ENCODE measurements at places on chromosomes 1 and 21. TPM values are rescaled to one million over a fixed set of nuclear protein-coding genes. Genes with fewer than 3 reads are reported as not detected.

- peaks cover 33% of the 10 kb centered on the region for H3K36me3 ChIP-seq
- no peak overlapping the region for H3K4me3 ChIP-seq
- DNase-seq, result no peak
- no peaks in the 10 kb centered on the region for H3K27me3 ChIP-seq
Measured at GRCh38 chr21:37166733-37167132, 93.7 kb downstream of the TTC3 start.

DNA sequence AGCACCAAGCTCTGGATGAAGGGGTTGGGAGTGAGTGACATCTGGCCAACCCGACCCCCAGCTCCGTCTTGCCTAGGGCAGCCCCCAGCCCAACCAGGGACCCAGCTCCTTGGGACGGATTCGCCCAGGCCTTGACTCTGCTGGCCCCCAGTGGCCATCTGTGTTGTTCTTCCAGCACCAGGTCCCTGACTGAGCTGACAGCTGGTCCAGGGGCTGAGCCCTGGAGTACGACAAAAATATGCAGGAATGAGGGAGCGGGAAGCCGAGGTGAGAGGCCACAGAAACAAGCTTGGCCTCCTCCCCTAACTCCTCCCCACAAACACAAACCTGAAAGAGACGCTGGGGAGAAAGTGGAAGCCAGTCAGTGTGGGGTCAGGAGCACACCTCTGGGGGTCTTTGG lies 55.0 kb upstream of the PAX7 start:
- peaks cover 18% of the 10 kb centered on the region for H3K27me3 ChIP-seq
- H3K4me3 ChIP-seq, result no peak overlapping the region
- peak; percentile 72 for DNase-seq
- no peaks in the 10 kb centered on the region for H3K36me3 ChIP-seq
- H3K27ac ChIP-seq, result no peak overlapping the region

- peak overlapping the region; percentile 92 for H3K27ac ChIP-seq
- peaks cover 16% of the 10 kb centered on the region for H3K4me1 ChIP-seq
- H3K36me3 ChIP-seq, result no peaks in the 10 kb centered on the region
Measured at GRCh38 chr1:226108935-226109828, 46.7 kb downstream of the H3-3A start.

DNA sequence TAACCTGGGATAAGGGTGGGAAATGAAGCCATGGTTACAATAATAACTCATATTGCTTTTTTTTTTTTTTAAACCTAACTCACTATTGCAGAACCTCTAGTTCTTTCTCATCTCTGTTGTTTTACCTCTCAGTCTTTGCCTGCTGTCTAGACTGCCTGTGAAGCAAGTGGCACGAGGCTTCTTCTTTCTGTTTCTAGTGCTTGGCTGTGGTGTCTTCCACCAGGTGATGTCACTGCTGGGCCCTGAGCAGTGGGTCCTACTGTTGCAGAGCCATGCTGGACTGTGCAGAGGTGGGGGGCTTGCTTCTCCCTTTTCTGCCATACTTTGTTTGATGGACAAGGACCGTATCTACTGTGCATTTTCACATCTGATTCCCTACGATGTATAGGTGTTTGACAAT lies 51.7 kb downstream of the ZNF326 start:
- no peak overlapping the region for H3K4me3 ChIP-seq
- H3K27me3 ChIP-seq, result peaks cover 13% of the 10 kb centered on the region
- H3K36me3 ChIP-seq, result no peaks in the 10 kb centered on the region
- peaks cover 8% of the 10 kb centered on the region for H3K4me1 ChIP-seq
- no peak for DNase-seq

DNA sequence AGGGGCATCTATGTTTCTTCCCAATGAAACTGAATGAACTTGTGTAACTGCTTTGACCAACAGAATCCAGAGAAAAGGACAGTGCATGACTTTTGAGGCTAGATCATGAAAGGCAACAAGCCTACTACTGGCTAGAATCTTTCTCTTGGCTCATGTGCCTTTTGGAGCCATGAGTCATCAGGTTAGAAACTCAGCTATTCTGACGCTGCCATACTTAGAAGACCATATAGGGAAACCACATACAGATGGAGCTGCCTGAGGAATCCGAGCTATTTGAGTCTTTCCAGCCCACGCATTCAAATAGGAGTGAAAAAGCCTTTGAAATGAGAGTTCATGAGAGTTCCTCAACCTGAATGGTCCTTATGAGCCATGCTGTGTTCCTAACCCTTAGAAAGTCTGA lies 738.5 kb upstream of the CHRM3 start:
- no peak for DNase-seq
- H3K4me1 ChIP-seq, result no peaks in the 10 kb centered on the region
- H3K27me3 ChIP-seq, result no peaks in the 10 kb centered on the region
- H3K36me3 ChIP-seq, result no peaks in the 10 kb centered on the region
- no peak overlapping the region for H3K27ac ChIP-seq

DNA sequence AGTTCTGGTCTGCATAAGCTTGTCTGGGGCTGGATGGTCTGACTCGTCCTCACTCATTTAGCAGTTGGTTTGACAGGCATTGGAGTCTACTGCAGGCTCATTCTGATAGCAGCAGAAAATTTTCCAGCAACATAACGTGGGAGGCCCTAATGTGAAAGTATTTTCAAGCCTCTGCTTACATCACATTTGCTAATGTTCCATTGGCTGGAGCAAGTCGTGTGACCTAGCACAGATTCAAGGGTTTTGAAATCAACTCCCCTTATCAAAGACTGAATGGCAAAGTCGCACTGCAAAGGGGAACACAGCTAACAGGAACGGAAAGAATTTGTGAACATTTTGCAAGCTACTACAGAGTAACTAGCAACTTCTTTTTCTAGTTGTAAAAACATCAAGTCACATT lies 2.3 kb upstream of the USH2A start:
- H3K4me3 ChIP-seq, result no peak overlapping the region
- H3K4me1 ChIP-seq, result peaks cover 4% of the 10 kb centered on the region
- no peaks in the 10 kb centered on the region for H3K36me3 ChIP-seq
- H3K27me3 ChIP-seq, result no peaks in the 10 kb centered on the region

GRCh38 chr1:221240690-221241089 lies 361.4 kb downstream of the HLX start:
- H3K36me3 ChIP-seq, result no peaks in the 10 kb centered on the region
- H3K4me1 ChIP-seq, result peaks cover 12% of the 10 kb centered on the region
- H3K27me3 ChIP-seq, result no peaks in the 10 kb centered on the region
- no peak for DNase-seq

DNA sequence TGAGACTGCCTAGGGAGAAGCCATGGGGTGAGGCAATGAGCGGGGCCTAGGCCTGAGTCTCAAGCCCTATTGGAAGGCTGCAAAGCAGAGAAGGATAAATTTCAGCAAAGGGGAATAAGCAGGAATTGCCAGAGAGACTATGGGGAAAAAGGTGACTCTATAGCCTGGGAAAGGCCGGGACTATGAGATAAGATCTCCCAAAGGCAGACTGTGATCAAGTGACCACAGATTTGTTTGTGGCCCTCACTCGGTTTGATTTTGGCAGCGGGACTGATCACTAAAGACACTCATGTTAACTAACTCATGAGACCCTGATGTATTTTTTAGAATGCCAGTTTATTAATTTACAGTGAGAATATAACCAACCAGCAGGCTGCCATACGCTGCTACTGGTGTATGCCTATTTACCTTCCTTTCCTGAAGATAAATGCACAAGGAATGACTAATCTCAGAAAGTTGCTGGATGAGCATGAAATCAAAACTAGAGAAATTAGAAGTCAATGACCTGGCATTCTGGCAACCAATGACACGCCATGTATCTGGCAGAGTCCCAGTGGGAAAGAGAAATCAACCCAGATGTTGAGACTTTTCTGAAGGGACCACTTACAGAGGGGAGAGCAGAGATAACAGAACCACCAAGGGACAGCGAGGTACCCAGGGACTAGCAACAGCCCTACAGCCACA lies 4.3 kb downstream of the HSF2BP start:
- no peaks in the 10 kb centered on the region for H3K27me3 ChIP-seq
- H3K4me1 ChIP-seq, result peaks cover 2% of the 10 kb centered on the region
- H3K36me3 ChIP-seq, result no peaks in the 10 kb centered on the region
- no peak overlapping the region for H3K27ac ChIP-seq
- H3K4me3 ChIP-seq, result no peak overlapping the region
- DNase-seq, result no peak

ARTN gene
- total RNA-seq, result 2.0 TPM

VANGL2 gene
- total RNA-seq, result 80.4 TPM

GRCh38 chr1:59520194-59520593 lies 223.3 kb downstream of the FGGY start:
- H3K4me1 ChIP-seq, result peaks cover 2% of the 10 kb centered on the region
- no peak overlapping the region for H3K27ac ChIP-seq
- no peak overlapping the region for H3K4me3 ChIP-seq
- no peak for DNase-seq
- H3K27me3 ChIP-seq, result no peaks in the 10 kb centered on the region
- peaks cover 5% of the 10 kb centered on the region for H3K36me3 ChIP-seq

DNA sequence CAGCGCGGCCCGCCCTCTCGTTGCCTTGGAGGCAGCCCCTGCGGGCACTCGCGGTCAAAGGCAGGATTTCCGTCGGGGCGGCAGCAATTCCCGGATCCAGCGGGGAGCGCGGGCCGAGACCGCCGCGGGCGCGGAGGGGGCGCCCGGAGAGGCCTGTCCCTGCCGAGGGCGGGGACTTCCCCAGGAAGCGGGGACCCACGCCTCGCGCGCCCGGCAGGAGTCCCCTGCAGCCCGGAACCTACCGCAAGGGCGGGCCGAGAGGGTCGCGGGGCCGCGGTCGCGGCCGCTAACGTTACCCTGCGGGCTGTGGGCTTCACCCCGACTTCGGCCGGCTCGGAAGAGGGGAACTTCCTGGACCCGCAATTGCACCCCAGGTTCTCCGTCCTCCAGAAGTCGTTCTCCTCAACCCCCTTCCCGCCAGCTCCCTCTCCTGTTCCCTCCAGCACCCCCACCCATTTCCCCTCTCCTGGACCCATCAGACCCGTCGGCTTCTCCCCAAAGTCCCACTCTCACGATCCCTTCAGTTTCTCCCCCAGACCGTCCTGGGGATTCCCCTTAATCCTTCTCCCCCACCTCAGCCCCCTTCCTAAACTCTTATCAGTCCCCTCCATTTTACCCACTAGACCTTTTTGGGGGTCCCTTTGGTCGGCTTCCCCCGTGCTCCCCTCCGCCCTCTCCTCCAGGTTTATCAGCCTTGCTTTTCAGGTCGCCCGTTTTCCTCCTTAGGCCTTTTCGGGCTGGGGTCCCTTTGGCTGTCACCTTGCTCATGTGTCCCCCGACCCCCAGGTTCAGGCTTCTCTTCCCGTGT lies 604 bp downstream of the FGR start:
- H3K4me3 ChIP-seq, result peak overlapping the region; percentile 35
- no peaks in the 10 kb centered on the region for H3K36me3 ChIP-seq
- DNase-seq, result no peak
- no peaks in the 10 kb centered on the region for H3K4me1 ChIP-seq
- peaks cover 64% of the 10 kb centered on the region for H3K27me3 ChIP-seq

FMOD gene
- total RNA-seq, result 2.5 TPM

Measured in progenitor cell of endocrine pancreas (in vitro differentiated cells).